Psoas muscle (tissue), 8 donors: ENCODE measurements at places on chromosomes 6 and 20. TPM values are rescaled to one million over a fixed set of nuclear protein-coding genes. Genes with fewer than 3 reads are reported as not detected.
A peak's percentile ranks its signal among the peaks of the same experiment; 100 is the strongest.

- H3K36me3 ChIP-seq: no peaks in the 10 kb centered on the region
- H3K27ac ChIP-seq: no peak overlapping the region
- no peaks in the 10 kb centered on the region for H3K4me1 ChIP-seq
- no peak overlapping the region for H3K4me3 ChIP-seq
- no peak for DNase-seq
These were observed 8.9 kb downstream of the BPIFB1 start for GRCh38 chr20:33291830-33292355.

GRCh38 chr6:31780507-31781243 is 3.5 kb upstream of the VWA7 start:
- no peak for DNase-seq
- no peak overlapping the region for H3K4me3 ChIP-seq
- H3K27me3 ChIP-seq: no peaks in the 10 kb centered on the region
- peaks cover 17% of the 10 kb centered on the region for H3K4me1 ChIP-seq
- no peaks in the 10 kb centered on the region for H3K36me3 ChIP-seq

DNA sequence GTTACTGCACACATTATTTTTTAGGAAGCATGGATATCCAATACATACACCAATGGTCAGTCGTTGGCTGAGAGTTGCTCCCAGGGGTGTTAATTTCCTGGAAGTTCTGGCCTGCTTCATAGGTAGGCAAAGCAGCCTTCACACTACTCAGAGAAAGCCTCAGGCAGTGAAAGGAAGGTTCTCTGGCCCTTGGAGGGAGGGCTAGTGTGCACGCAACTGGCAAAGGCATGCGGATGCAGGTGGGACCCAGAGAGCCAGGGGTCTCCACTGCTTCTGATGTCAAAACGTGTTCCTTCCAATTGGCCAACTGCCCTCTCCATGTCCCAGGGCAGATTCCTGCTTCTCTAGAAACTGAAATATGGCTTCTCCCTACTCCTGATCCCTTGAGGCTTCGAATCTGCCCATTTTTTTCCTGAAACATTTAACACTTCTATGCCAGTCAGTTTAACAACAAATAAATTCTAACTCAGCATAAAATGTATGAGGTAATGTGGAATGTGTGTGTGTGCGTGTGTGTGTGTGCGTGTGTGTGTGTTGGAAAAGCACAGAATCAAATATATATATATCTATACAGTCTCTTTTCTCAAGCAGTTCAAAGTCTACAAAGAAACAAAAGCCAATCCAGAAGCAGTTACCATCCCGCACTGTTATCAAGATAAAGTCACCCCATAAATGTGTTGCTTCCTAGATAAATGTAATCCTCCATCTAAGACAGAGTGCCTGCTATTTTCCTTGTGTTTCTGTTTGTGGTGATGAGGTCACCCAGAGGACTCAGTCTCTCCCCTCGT is 94.0 kb upstream of the HIVEP1 start:
- no peak overlapping the region for H3K4me3 ChIP-seq
- H3K27me3 ChIP-seq: no peaks in the 10 kb centered on the region
- no peaks in the 10 kb centered on the region for H3K36me3 ChIP-seq
- H3K4me1 ChIP-seq: no peaks in the 10 kb centered on the region
- H3K27ac ChIP-seq: no peak overlapping the region

GRCh38 chr6:89414215-89414614 is 2.1 kb upstream of the RRAGD start:
- H3K4me3 ChIP-seq: no peak overlapping the region
- H3K27ac ChIP-seq: no peak overlapping the region
- no peaks in the 10 kb centered on the region for H3K27me3 ChIP-seq
- peaks cover 22% of the 10 kb centered on the region for H3K4me1 ChIP-seq

GRCh38 chr20:1900321-1900801 is 5.2 kb downstream of the SIRPA start:
- no peak overlapping the region for H3K4me3 ChIP-seq
- H3K27me3 ChIP-seq: no peaks in the 10 kb centered on the region
- peak; percentile 71 for DNase-seq

DNA sequence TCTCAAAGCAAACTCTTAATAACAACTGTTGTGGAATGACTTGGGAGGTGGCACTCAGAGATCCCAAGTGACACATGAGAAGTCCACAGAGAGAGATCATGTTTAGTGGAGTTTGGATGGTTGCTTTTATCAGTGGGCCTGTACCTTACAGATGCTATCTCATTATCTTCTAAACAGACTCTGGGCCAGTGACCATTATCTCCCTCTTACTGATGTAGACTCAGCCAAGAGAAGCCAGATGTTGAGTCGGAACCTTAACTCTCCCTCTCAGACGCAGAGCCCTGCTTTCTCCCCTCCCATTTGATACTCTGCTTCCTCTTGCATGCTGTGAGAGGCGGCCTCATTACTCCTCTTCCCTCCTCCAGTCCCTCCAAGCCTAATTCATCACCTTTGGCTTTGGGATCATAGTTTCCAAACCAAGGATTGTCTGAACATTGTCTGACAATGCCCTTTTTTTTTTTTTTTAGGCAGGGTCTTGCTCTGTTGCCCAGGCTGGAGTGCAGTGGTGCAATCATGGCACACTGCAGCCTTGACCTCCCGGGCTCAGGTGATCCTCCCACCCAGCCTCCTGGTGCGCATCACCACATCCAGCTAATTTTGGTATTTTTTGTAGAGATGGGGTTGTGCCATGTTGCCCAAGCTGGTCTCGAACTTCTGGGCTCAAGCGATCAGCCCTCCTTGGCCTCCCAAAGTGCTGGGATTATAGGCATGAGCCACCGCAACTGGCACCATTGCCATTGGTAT is 4.5 kb upstream of the DDR1 start:
- no peaks in the 10 kb centered on the region for H3K36me3 ChIP-seq
- H3K27ac ChIP-seq: peak overlapping the region; percentile 39
- no peak overlapping the region for H3K4me3 ChIP-seq
- H3K27me3 ChIP-seq: no peaks in the 10 kb centered on the region

DNA sequence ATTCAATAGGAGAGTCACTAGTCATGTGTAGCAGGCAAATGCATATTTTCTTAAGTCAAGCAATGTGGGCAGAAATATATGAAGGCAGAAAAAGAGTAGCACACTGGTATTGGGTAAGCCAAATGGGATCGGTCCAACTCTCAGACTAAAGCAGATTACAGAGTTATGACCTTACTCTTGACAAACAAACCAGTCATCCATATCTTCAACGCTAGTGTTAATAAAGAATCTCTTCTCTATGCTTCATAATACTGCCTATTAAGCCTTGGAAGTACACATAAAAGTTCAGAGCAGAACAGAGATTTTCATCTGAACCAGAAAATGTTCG is 320.2 kb upstream of the JARID2 start:
- no peaks in the 10 kb centered on the region for H3K36me3 ChIP-seq
- H3K4me3 ChIP-seq: no peak overlapping the region
- H3K27me3 ChIP-seq: no peaks in the 10 kb centered on the region
- DNase-seq: no peak
- H3K27ac ChIP-seq: peak overlapping the region; percentile 75

DNA sequence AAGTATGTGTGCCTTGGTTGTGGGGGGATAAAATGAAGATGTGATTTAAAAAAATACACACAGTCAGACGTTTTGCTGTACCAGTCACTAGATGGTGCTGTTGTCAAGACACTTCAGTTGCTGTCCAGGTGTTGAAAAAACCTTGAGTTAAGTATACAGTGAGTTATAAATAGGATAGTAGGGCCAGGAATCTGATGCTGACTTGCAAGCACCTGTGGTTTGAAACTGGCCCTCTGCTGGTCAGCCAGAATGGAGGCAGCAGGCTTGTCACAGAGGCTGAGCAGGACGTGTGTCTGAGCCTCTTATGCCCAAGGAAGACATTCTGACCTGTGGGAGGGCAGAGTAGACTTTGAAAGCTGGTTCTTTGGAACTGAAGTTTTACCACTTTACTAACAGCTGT is 27.8 kb downstream of the RNF8 start:
- no peaks in the 10 kb centered on the region for H3K4me1 ChIP-seq
- H3K27me3 ChIP-seq: no peaks in the 10 kb centered on the region
- no peak for DNase-seq
- H3K36me3 ChIP-seq: no peaks in the 10 kb centered on the region
- no peak overlapping the region for H3K27ac ChIP-seq

DNA sequence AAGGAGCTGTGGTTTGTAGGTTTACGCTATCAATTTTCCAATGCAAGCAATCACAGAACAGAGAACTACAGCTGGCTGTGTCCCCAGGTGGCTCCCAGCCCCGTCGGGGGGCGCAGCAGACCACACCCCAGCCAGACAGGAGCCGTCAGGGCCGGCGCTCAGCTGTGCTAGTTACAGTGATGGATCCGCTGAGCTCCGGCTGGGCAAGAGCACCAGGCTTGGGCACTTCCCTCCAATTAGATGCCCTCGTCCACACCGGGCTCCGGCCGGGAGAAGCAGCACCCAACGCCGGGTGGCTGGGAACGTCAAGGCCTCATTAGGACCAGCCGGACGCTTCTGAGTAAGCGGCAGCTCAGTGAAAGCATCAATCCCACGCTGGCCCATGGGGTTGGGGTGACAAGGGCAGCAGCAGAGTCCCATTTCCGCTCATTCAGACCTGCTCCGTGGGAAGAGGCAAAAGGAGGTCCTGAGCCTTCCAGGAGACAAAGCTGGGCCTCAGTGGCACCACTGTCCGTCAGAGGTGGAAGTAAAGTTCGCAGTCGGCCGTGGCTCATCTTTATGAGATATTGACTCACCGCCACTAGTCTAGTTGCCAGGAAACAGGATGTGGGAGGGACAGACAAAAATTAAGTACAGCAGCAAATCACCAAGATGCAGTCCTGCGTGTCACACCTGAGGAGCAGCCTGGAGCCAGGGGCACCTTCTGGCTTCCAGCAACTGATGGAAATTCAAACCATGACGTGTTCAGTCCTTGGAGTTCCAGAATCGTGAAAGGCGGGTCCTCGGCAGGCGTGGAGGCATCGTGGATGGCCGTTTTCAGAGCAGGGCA is 164.1 kb downstream of the TAF4 start:
- no peak overlapping the region for H3K4me3 ChIP-seq
- no peaks in the 10 kb centered on the region for H3K4me1 ChIP-seq

- no peak overlapping the region for H3K4me3 ChIP-seq
- peaks cover 7% of the 10 kb centered on the region for H3K27me3 ChIP-seq
- H3K4me1 ChIP-seq: no peaks in the 10 kb centered on the region
- H3K36me3 ChIP-seq: no peaks in the 10 kb centered on the region
- DNase-seq: no peak
These were observed 1847.3 kb upstream of the DEFB115 start for GRCh38 chr20:29409833-29410805.

DNA sequence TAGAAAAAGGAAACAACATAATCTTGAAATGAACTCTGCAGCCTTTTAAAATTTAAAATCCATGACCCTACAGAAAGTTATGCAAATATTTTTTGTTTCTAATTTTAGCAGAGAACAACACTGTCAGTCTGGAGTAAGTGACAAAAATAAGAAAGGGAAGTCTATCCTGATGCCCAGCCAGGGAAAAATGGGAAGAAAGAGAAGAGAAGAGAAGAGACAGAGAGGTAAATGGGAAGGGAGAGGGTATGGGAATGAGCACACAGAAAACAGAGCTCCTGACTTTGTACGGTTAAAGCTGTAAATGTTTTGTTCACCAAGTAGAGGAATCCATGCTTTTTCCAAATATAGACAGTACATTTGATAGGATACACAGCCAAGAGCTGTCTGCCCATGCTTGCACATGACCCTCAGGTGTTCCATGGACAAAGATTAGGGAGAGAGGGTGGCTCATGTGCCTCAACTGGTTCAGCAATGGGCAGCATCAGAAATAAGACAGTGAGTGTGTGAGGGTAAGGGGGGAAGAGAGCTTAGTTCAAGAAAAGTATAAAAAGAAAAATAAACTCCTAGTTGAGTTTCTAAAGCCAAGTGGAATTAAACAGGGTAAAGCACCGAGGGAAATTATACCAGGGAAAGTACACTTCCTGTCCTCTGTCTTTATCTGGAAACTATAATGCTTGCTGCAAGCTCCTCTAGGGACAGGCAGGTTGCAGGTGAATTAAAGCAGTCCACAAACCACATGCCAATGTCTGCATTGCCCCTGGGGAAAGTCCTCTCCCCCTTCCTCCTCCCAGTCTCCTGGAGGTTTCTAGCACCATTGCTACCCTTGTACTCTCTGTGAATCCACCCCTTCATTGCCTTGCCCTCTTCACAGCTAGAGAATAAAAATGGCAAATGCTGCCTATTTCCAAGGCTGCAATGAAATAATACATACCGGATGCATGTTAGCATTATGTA is 30.0 kb downstream of the MAP3K5 start:
- H3K4me1 ChIP-seq: peaks cover 28% of the 10 kb centered on the region
- DNase-seq: no peak
- peak overlapping the region; percentile 42 for H3K27ac ChIP-seq
- peak overlapping the region; percentile 42 for H3K4me3 ChIP-seq

DNA sequence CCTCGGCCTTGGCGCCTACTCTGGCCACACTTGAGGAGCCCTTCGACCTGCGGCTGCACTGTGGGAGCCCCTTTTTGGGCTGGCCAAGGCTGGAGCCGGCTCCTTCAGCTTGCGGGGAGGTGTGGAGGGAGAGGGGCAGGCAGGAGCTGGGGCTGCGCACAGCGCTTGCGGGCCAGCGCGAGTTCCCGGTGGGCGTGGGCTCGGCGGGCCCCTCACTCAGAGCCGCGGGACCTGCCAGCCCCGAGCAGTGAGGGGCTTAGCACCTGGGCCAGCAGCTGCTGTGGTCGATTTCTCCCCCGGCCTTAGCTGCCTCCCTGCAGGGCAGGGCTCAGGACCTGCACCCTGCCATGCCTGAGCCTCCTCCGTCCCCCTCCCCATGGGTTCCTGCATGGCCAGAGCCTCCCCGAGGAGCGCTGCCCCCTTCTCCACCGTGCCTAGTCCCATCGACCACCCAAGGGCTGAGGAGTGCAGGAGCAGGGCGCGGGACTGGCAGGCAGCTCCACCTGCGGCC is 136.8 kb downstream of the EPHA7 start:
- DNase-seq: peak; percentile 34
- H3K4me3 ChIP-seq: no peak overlapping the region
- H3K27me3 ChIP-seq: no peaks in the 10 kb centered on the region
- no peak overlapping the region for H3K27ac ChIP-seq
- no peaks in the 10 kb centered on the region for H3K36me3 ChIP-seq

GRCh38 chr6:31464252-31465184 is 33.4 kb upstream of the MICB start:
- H3K36me3 ChIP-seq: no peaks in the 10 kb centered on the region
- no peak for DNase-seq
- H3K4me3 ChIP-seq: peak overlapping the region; percentile 63
- no peaks in the 10 kb centered on the region for H3K27me3 ChIP-seq
- H3K4me1 ChIP-seq: peaks cover 4% of the 10 kb centered on the region

GRCh38 chr6:130944486-130944885 is 117.3 kb downstream of the SMLR1 start:
- no peak overlapping the region for H3K27ac ChIP-seq
- H3K4me1 ChIP-seq: no peaks in the 10 kb centered on the region
- no peaks in the 10 kb centered on the region for H3K27me3 ChIP-seq
- DNase-seq: no peak
- no peak overlapping the region for H3K4me3 ChIP-seq

GRCh38 chr6:53906103-53906502 is 111.3 kb downstream of the LRRC1 start:
- DNase-seq: no peak
- no peak overlapping the region for H3K27ac ChIP-seq
- H3K36me3 ChIP-seq: no peaks in the 10 kb centered on the region
- no peaks in the 10 kb centered on the region for H3K27me3 ChIP-seq
- H3K4me1 ChIP-seq: no peaks in the 10 kb centered on the region

Gene PAK5
- polyA plus RNA-seq: not detected

Gene PSORS1C1
- polyA plus RNA-seq: 0.17 TPM

Gene PHF10
- 66.6 TPM for polyA plus RNA-seq

Gene SLC26A8
- 0.04 TPM for polyA plus RNA-seq

Gene GABRR1
- 0.04 TPM for polyA plus RNA-seq

Gene SLC17A3
- polyA plus RNA-seq: not detected

Gene HEY2
- polyA plus RNA-seq: 6.2 TPM
